ENCODE measurements at places on chromosomes 2 and 18.

GRCh38 chr2:133942398-133942797, 311.5 kb upstream of the MGAT5 start:
- DNase-seq, result no peak

- no peak for DNase-seq
Measured at GRCh38 chr18:78407466-78407844, 572.2 kb upstream of the SALL3 start.

GRCh38 chr18:74682991-74683297, 85.3 kb downstream of the ZNF407 start:
- no peak for DNase-seq

DNA sequence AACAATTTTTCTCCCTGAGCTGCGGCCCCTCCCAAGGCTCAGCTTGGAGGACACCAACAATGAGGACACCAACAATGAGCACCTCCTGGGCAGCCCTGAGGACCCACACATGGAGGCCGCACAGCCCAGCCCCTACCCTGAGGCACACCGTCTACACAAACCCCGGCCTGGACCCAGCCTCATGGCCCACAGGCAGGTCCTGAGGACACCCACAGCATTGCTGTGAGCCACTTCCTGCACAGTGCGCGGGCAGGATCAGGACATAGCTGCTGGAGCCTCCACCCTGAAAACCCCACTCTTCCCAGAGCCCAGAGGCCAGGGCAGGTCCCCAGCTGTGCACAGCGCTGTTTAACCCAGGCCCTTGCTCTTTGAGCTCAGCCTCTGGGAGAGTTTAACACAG, 194.3 kb downstream of the RTP5 start:
- DNase-seq, result no peak

GRCh38 chr18:56108478-56109367, 520.7 kb upstream of the TCF4 start:
- DNase-seq, result no peak

DNA sequence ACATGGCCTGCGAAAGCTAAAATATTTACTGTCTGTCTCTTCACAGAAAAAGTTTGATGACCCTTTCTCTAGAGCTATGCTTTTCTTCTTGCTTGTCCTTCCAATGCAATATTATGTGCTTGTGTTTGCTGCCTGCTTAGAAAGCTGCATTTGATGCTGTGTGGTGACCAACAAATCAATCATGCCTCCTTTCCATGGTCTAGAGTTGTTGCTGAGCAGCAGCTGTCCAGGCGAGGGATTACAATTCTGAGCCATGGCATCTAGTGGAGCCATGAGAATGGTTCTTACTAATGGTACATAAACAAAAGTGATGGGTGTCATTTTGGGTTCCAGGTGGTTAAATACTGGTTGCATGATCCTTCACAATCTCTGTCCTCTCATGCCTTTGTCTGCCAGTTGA, 1142.1 kb downstream of the DPP10 start:
- DNase-seq, result no peak

DNA sequence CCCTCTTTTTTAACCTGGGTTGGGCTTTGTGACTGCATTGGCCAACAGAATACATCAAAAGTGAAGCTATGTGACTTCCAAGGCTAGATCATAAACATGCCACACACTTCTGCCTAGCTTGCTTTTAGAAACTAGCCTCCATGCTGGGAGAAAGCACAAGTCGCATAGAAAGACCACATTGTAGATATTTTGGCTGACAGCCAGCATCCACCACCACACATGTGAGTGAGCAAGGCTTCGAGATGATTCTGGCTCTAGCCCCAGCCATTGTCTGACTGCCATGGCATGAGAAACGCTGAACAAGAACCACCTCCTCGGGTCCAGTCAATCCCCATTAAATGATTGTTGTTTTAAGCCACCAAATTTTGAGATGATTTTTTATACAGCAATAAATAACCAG, 66.8 kb upstream of the STPG4 start:
- DNase-seq, result no peak
